ENCODE measurements at places on chromosomes 6 and 20.
A peak's percentile ranks its signal among the peaks of the same experiment; 100 is the strongest.

- no peak for DNase-seq
Observed at GRCh38 chr20:44904377-44904776, 5.5 kb upstream of the PABPC1L start.

- peak; percentile 31 for DNase-seq
Observed at GRCh38 chr6:1015825-1016224, 296.1 kb upstream of the FOXQ1 start.

DNA sequence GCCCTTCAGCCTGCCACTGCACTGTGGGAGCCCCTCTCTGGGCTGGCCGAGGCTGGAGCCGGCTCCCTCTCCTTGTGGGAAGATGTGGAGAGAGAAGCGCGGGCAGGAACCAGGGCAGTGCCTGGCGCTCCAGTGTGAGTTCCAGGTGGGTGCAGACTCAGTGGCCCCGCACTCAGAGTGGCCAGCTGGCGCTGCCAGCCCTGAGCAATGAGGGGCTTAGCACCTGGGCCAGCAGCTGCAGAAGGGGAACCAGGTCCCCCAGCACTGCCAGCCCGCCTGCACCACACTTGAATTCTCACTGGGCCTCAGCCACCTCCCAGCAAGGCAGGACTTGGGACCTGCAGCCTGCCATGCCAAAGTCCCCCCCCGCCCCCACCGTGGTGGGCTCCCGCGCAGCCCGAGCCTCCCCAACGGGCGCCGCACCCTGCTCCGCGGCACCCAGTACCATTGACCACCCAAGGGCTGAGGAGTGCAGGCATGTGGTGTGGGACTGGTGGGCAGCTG is 205.9 kb downstream of the CLVS2 start:
- DNase-seq, result no peak

DNA sequence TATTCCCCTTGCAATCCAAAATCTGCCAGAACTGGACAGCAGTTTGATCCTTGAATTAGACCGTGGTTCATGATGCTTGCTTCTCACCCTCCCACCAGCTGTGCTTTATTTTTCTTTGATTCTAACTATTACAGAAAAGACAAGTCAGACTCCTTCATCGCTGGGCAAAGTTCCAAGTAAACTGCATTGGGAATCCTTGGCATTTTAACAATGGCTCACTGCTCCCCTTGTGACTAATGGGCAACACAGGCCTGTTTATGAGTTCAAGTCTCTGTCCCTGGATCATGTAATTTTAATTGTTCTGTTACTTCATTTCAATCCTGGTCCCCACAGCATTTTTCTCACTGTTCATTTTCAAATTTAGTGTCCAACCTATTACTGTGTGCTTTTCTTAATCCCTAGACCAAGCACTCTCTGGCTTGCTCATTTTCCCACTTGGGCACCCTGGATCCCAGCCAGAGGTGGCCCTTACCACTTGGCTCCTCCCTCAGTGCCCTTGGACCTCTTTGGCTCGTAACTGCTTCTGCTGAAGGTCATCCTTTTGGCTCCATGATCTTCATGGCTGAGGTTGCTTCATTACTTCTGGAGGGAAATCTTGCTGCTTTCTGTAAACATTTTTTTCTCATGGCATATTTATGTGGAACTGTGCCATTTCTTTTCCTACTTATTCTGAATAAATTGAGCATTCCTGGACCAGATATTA is 32.8 kb downstream of the PSMB9 start:
- peak; percentile 24 for DNase-seq

DNA sequence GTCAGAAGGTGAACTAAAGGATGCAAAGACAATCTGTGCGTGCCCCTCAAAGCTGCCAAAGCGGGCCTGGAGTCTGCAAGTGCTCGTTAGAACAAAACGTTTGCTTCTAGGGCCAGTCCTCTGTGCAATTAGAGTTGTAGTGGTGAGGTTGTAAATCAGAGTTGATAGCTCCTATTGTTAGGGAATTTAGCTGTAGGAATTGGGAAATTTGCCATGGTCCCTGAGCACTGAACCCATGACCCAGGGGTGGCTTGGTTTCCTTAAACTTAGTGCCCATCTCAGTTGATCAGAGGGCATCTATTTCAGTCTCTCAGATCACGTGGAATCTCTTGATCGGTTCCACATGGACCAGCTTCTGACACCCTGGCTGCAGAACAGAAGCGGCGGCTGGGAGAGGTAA is 18.8 kb upstream of the RPS6KA2 start:
- DNase-seq, result no peak

DNA sequence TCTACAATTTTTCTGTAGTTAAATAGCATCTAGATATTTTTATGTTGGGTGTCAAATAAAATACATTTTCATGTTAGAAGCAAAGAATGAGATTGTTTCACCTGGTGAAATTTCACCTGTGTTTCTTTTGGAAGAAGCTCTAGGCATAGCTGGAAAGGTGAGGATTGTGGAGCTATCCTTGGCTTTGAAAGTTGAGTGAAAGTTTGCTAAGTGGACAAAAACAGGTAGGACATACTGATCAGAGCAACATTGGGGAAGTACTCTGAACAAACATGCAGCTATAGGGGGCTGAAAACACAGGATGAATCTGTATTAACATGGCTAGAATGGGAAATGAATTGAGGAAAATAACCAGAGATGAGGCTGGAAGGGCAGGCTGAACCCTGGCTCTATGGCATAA is 18.8 kb downstream of the CLVS2 start:
- no peak for DNase-seq

- DNase-seq, result no peak
Observed at GRCh38 chr6:41877051-41877680, 18.0 kb downstream of the USP49 start.

All from HFF-Myc (cell line).